ENCODE measurements at places on chromosomes 4 and X.

GRCh38 chr4:82792912-82793649 lies 5.5 kb downstream of the SCD5 start:
- DNase-seq: no peak

GRCh38 chr4:112127803-112128202 lies 17.5 kb upstream of the FAM241A start:
- no peak for DNase-seq

- no peak for DNase-seq
Observed at GRCh38 chr4:3781193-3781886, 15.2 kb downstream of the ADRA2C start.

DNA sequence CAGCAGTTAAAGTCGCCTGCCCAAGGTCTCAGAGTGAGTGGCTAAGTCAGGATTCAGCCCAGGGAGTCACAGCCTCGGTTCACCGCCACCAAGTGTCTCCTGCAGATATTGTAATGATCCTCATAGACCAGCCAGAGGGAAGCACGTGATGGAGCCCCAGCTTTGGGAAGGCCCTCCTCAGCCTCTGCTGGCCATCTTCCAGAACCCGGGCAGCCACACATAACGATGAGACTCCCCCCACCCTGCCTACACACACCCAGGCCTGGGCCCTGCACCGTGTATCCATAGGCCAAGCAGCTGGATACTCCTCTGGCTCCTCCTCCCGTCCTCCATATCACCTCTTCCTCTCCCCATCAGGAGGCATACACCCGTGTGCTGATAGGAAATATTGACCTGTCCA lies 19.6 kb upstream of the SASH3 start:
- no peak for DNase-seq

DNA sequence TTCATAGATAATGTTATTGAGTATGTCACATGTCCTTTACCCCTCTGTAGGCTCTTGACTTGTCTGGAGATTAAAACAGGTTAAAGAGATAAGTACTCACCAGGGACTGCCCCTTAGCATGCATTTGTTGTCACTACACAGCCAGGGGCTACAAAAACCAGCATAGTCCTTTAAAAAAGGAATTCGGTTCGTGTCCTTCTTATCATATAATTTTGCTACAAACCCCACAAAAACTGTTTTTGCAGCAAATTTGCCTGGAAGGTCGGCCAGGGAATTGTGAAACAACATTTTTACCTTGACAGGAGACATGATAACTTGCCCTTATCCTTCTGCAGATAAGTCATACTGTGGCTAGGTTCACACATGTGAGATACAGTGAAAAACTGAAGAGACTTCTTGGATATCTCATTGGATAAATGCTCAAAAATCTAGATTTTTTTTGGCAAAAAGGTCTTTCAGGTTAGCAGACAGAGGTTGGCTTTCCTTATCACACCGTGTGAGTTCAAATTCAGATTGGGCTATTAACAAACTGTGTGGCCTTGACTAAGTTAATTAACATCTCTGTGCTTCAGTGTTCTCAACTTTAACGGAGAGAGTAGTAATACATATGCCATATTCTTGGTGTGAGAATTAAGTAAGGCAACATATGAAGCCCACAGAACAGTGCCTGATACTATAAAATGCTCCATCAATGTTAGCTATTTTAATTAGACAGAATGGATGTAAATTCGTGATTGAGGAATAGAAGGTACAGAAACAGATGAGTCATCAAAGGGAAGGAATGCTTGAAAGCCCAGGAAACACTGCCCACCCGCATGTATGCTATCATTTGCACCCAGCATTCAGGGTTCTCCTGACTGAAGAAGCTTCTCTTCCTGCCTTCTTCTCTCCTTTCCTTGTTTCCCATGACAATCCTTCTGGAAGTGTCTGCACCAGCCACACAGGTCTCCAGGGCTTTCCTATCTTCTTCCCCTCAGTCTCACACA lies 30.0 kb downstream of the FAM9C start:
- no peak for DNase-seq

- no peak for DNase-seq
Observed at GRCh38 chrX:34768290-34768689, 111.2 kb upstream of the TMEM47 start.
